ENCODE measurements at places on chromosomes 12 and 14.

GRCh38 chr12:115325858-115326257 is 641.9 kb upstream of the TBX3 start:
- no peak for DNase-seq

- DNase-seq: no peak
Measured at GRCh38 chr14:79540394-79540793, 670.9 kb downstream of the DIO2 start.

DNA sequence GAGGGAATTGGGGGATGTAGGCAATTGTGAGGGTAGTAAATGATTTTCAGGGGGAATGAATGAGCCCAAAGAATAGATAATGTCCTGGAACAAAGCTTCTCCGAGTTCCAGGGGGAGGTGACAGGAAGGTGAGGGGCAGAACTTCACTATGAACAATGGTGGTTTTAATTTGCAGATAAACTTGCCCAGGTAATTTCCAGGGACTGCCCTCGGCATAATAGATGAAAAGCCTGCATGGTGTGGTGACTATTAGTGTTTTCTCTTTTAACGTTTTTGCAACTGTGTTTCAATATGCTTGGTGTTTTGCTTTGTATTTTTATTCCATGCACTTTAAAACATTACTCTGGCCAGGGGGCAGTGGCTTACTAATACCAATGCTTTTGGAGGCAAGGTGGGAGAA is 325.2 kb upstream of the RGS6 start:
- DNase-seq: no peak

GRCh38 chr12:53051058-53051880 is 1.4 kb downstream of the TNS2 start:
- no peak for DNase-seq

- DNase-seq: no peak
Measured at GRCh38 chr14:59394268-59394667, 70.9 kb downstream of the GPR135 start.

GRCh38 chr14:82710267-82710841 is 1176.7 kb upstream of the SEL1L start:
- DNase-seq: peak; percentile 68

DNA sequence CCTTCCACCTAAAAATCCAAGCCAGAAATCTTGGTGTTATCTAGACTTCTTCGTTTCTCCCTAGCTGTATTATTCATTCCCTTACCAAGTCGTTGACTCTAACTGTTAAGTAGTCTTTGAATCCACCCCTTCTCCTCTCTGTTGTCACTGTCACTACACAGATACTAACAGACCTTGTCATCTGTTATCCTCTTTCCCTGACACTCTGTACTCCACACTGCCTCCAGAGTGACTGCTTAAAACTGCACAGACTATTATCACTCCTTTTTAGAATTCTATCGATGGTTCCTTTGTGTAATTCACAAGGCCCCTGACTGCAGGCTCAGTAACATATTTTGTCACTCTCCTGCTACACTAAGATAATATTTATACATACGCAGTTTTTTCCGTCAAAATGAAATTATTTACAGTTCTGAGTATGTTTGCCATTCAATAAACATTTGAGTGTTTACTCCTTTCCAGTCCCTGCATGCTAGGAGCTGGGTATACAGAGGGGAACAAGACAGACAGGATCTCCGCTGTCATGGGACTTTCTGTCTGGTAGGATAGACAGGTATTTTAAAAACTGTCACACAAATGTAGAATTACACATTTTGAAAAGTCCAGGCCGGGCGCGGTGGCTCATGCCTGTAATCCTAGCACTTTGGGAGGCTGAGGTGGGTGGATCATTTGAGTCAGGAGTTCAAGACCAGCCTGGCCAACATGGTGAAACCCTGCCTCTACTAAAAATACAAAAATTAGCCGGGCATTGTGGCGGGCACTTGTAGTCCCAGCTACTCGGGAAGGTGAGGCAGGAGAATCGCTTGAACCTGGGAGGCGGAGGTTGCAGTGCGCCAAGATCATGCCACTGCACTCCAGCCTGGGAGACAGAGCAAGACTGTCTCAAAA is 3.8 kb downstream of the MARS1 start:
- DNase-seq: no peak

GRCh38 chr14:89574420-89574819 is 157.4 kb upstream of the FOXN3 start:
- DNase-seq: no peak

DNA sequence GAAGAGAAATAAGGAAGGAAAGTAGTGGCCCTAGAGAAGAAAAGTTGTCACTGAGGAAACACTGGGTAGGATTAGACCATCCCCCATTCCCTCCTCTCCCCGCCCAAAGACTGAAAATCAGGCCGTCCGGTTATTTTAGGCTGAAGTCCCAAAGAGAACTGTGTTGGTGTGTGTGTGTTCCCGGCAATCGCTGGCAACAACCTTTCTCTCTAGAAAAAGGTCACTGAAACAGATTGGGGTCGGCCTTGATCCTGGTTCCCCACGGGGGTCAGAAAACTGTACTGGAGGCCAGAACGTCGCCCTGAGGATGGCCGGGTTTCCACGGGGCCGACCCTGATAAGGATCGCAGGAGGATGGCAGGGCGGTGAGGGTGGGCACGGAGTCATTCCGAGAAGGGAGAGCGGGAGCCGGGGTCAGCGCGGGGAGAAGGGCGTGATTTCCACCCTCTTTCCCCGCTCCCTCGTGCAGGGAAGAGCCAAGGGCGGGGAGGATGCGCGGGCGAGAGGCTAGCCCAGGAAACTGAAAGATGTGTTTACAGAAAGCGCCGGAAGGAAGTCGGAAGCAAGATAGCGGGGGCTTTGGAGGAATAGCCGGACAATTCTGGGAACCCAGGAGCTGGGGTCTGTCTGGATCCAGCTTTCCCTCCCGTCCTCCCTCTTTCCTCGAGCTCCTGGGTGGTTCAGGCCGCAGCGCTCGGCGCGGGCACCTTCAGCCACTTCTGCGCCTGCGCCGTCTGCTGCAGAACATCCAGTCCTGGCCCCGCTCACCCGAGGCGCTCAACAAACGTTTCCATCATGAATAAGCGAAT is 25.3 kb upstream of the SPTLC2 start:
- peak; percentile 86 for DNase-seq

GRCh38 chr14:61121355-61121787 is 140.3 kb downstream of the SLC38A6 start:
- no peak for DNase-seq

DNA sequence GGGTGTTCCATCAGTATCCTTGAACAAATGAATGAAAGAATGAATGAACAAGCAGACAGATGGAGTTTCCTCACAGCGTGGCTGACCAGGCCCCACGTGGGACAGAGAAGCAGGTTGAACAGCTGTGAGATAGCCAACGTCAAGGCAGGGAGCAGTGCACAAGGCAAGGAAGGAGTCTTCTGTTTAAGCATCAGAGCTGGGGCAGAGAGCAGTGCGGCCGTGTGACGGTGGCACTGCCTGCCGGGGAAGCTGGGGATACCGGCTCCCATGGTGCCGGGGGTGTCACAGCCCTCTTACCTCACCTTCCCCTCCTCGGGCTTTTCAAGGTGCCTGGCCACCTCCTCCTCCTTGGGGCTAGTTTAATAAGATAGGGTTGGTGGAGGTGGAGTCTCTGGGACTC is 73.2 kb upstream of the GPATCH2L start:
- DNase-seq: no peak

- DNase-seq: no peak
Measured at GRCh38 chr12:111467857-111468241, 62.1 kb downstream of the SH2B3 start.

DNA sequence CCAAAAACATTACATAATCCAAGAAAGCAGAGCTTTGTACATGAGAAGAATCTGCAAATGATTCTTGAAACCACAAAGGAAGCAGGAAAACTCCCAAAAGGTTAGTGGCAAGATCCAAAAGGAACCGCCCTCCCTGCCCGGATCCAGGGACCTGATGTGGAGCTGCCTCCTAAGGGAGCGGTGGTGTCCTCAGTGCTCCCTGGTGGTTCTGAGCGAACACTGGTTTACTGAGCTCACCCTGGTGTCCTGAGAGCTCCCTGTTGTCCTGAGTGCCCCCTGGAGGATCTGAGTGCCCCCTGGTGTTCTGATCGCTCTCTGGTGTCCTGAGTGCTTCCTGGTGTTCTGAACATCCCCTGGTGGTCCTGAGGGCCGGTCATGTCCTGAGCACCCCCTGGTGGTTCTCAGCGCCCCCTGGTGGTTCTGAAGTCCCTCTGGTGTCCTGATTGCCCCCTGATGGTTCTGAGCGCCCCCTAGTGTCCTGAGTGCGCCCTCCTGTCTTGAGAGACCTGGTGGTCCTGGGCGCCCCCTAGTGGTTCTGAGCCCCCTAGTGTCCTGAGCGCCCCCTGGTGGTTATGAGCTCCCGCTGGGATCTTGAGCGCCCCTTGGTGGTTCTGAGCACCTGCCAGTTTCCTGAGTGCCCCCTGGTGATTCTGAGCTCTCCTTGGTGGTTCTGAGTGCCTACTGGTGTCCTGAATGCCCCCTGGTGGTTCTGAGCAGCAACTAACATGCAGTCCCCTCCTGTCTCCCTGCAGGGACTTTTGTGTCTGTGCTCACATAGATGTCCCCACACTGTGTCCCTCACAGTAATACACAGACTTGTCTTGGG is 891.1 kb downstream of the TMEM121 start:
- DNase-seq: peak; percentile 100

DNA sequence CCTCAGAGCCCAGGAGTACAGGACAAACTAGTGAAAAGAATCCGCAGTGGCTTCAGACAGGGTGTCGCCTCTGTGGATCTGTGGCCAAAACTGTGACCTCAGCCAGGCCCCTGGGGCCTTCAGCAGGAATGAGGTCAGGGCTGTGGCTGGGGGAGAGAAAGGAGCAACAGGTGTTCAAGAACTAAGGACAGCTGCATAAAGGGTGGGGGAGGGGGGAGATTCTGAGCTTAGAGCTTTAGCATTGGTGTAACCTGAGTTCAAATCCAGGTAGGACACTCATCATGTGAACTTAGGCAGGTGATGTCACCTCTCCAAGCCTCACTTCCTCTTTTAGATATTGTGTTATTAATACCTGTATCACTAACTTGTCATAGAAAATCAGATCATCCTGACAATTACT is 40.9 kb upstream of the CORO1C start:
- DNase-seq: no peak

GRCh38 chr14:101458741-101459550 is 102.3 kb upstream of the DIO3 start:
- no peak for DNase-seq

DNA sequence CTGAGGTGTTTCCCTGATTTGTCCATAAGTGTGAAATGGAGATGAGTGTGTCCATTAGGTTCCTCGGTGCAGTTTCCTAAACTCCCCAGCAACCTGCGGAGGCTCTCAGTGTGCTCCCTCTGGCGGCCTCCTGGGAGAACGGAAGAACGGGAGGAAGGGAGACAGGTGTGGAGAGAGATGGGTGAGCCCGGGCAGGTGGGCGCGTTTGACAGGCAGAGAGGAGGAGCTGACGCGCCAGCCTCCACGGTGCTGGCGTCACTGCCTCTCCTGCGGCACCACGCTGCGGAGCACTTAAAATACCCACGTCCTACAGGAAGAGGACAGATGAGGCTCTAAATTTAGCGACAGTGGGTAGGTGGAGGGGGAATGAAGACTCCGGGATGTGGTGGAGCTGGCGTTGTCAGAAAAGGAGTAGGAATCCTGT is 26.8 kb upstream of the PEX5 start:
- peak; percentile 65 for DNase-seq

DNA sequence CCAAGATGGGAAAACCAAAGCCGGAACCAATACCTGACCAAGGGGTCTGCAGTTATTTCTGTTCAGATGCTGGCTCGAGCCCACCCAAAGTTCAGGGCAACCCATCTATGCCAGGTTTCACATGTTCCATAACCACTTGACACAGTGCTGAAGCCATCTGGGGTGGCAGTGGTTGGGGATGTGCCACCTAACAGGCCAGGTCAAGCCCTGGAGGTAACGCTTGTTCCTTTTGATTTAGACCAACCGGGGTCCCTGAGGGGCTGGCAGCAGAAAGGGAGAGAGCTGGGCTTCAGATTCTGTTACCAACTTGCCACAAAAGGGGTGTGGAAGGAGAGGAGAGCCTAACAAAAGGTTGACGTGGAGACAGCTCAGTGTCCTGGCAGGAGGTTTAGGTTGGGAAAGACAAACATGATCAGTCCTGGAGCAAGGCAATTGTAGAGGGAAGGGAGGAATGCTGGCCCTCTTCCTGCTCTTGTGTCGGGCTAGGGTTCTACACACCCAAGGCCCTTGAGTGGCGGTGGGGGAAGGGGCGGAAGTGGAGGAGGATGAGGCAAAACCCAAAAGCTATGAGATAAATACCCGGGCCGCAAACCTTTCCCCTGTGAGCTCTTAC is 31.9 kb downstream of the CACNA2D4 start:
- DNase-seq: no peak

DNA sequence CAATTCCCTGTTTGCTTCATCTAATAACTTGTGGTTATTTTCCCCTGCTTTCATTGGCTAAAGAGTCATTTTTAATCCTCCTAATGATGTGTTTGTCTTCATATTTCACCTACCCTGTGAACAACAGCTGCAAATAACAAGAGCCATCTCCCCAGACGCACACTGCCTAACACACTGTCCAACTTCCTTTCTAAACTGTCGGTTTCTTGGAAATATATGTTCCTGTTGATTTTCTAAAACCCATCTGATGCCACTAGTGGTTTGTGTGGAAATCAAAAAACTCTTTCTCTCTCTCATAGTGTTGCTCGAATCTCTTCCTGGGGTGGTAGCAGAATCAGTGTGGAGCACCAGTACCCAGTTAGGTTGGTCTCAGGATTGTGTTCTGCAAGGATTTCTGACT is 226.9 kb downstream of the EPS8 start:
- DNase-seq: no peak

DNA sequence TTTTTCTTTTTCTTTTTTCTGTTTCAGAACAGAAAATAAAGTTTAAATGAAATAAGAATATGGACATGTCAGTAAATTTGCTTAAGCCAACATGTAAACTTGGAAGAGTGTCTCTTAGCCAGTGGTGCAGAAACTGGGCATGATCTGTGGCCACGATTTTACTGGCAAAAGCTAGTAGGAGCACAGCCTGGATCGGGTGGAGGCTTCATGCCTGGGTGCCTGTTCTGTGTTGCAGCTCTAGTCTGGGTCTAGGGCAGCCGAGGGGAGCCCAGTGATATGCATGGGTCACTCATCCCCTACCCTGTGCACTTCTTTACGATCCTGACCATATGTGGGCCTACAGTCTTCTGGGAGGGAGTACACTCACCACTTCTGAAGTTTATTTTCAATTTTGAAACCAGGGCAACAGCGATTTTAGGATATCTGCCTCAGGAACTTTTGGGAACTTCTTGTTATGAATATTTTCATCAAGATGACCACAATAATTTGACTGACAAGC is 45.6 kb upstream of the SMCO2 start:
- DNase-seq: no peak

- DNase-seq: no peak
Measured at GRCh38 chr14:76456891-76457586, 81.1 kb downstream of the ESRRB start.

- DNase-seq: no peak
Measured at GRCh38 chr12:92289629-92290349, 144.1 kb upstream of the BTG1 start.

- no peak for DNase-seq
Measured at GRCh38 chr14:72880164-72880563, 13.7 kb downstream of the DPF3 start.

All from activated CD8-positive, alpha-beta memory T cell treated with anti-CD3 and anti-CD28 coated beads, Interleukin-2, amount 50 U/mL, for 48 hours (primary cell).